ENCODE measurements at places on chromosomes 16 and 17.

GRCh38 chr17:11608396-11608795 is 10.1 kb downstream of the DNAH9 start:
- no peak for DNase-seq

GRCh38 chr16:24846548-24847357 is 990 bp downstream of the SLC5A11 start:
- DNase-seq = no peak

GRCh38 chr17:5396612-5397011 is 22.9 kb downstream of the NUP88 start:
- DNase-seq = no peak

DNA sequence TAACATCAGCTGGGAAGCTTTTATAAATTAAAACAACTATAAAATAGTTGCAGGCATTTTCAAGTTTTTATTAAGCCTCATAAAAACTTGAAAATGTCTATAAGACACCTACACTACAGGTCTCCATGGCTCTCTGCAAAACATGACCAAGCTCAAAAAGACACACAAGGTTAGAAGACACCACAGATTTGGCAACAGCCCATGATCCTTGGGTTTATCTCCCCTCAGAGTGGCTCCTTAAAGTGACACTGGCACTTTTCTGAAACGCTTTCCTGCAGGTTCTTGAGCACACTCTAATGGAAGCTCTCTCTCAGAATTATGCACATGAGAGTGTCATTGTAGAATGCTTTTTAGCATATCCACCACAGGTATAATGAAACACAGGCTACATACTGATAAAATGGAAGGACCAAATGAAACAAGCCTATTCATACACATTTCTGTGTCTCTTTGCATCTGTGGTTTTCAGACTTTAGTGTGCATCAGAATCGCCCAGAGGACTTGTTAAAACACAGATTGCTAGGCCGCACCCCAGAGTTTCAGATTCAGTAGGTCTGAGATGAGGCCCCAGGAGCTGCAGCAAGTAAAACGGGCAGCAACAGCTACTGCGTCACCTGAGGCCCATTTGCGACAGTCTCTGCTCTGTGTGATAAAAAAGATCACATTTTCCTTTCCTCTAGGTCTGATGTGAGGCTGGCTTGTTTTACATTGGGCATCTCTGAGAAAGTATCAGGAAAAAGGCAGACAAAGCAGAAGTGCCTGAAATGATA is 75.0 kb upstream of the WSB1 start:
- no peak for DNase-seq

DNA sequence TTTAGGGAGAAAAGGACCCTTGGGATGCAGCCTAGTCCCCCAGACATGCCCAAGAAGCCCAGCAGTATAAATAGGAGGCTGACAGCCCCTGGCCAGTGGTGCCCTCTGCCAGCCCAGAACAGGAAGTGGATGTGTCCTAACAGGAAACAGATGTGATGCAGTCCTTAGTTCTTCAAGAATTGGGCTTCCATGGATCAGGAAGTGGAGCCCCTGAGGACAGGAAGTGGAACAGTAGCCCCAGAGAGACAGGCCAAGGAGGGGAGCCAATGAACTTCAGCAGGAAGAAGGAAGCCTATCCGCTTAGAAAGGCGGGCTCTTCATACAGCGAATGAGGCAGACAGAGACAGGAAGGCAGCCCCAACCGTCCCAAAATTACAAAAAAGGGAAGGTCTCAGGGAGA is 7.2 kb downstream of the CTF1 start:
- no peak for DNase-seq

- DNase-seq = no peak
Measured at GRCh38 chr17:56314026-56314425, 160.8 kb downstream of the ANKFN1 start.

DNA sequence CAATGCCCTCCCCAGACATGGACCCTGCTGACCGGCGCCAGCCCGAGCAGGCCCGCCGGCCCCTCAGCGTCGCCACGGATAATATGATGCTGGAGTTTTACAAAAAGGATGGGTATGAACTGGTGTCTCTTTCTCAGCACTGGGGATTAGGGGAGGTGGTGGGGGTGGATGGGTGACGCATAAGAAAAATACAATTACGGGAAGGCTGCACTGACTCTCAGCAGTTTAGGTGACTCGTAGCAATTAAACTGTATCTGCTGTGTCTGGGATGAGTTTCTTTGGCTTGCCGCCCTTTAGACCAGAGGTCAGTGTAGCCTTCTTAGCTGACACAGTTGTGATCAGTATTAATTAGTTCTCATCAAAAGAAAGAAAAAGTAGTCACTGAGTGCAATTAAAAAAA is 59.0 kb downstream of the ELAC2 start:
- DNase-seq = peak; percentile 48

DNA sequence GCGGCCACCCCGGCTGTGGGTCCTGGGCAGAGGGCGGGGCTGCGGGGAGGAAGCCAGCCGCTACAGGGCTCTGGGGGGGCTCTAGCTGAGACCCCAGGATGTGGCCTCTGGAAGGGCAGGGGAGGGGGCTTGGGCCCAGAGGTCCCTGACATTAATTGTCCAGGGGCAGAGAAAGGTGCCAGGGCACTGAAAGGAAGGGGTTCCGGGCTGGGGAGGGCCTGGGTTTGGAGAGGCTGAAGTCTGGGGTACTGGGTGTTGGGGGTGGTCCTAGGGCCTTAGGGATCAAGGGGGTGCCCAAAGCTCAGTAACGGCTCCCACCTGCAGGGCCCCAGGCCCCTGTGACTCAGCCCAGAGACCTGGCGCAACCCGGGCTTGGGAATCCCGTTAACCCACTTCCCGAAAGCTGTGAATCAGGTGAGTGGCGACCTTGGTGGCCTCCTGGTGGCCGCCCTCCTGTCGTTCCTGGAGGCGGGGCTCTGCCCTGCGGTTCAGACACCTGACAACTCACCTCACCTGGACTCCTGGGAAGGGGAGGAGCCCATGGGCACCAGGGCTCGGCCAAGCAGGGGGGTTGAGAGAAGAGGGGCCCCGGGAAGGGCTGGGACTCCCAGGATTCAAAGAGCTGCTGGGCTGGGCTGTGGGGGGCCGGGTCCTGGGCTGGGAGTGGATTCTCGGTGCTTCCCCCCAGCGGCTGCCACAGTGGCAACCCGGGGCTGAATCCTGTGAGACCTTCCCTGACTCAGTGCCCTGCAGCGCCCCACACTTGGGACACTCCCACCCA is 465 bp upstream of the PRSS22 start:
- peak; percentile 9 for DNase-seq

- no peak for DNase-seq
Measured at GRCh38 chr16:78490847-78491246, 391.4 kb downstream of the WWOX start.

- DNase-seq = peak; percentile 31
Measured at GRCh38 chr17:30824002-30824355, 513 bp downstream of the CRLF3 start.

DNA sequence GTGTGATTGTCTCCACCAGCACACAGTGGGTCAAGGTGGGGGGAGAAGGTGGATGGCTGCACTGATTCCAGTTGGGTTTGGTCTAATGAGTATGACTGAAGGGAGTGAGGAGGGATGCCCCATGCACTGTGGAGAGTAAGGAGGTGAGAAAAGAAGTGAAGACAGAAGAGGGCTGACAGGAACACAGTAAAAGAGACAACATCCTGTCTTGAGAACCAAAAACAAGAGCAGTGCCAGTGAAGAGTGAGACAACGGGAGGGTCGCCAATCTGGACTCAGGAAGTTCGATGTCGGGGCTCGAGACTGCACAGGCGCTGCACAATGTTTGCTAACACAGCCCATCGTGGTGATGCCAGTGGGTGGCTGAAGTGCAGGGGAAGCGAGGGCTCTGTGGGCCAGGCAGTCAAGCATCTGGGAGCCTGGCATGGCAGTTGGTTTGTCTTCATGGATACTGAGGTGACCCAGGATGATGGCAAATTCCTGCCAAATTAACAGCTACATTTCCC is 34.1 kb downstream of the DUSP14 start:
- DNase-seq = no peak

- DNase-seq = peak; percentile 88
Measured at GRCh38 chr17:74744714-74745547, 3.5 kb upstream of the NHERF1 start.

DNA sequence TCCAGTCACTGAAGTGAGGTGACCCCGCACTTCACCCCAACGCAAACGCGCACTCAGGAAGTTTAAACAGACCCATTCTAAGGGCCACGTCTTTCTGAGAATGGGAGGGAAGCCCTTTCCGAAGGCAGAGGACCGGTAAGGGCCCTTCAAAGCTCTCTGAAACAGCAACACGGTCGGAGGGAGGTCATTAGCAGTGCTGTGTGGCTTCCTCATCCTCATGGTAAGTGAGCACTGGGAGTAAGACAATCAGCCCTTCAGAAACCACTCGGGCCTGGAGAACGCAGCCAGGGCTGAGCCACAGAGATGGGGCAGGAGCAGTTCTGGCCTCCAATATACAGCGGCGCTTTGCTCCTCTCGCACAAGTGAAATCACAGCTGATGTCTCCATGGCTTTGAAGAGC is 23.7 kb downstream of the SRL start:
- DNase-seq = no peak

DNA sequence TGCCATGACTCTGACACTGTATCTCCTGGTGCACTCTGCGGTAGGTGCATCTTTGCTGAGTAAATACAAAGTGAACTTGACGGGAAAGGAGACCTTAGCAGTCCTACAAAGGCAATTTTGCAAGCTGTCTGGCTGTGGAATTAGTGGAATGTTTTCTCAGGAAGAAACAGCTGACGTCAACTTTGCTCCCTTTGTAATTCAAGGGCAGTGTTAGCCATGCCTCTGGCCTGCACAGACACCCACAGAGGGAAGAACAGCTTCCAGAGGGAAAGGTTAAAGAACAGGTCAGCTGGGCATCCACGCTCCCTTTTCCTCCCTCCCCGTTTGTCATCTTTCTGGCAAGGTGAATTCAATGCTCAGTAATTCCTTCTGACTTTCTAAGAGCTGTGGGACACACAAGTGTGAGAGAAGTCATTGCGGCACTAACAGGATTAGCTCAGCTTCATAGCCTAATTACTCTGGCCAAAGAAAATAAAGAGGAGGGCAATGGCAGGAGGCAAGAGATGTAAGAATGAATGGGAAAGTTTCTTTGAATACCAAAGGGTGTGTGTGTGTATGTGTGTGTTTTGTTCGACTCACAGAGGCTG is 476.9 kb upstream of the GOT2 start:
- peak; percentile 77 for DNase-seq

DNA sequence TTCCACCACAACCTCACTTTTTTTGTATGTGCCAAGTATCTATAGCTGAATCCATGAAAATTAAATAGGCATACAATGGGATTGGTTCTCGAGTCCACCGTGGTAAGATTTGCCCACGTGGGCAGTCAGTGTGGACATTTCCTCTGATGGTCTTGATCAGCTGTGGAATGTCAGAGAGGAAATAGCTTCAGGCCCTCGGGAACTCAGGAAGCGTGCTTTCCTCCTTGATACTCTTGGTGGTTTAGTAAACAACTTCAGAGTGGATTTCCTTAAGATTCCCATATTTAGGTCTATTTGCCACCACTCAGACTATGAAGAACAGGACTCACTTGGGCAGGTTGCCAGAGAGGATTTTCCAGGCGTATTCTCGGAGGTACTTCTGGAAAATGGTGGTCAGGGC is 152.5 kb downstream of the VPS53 start:
- DNase-seq = no peak

- DNase-seq = no peak
Measured at GRCh38 chr17:78872486-78872885, 30.5 kb downstream of the CEP295NL start.

- no peak for DNase-seq
Measured at GRCh38 chr16:85961988-85962915, 63.3 kb downstream of the IRF8 start.

DNA sequence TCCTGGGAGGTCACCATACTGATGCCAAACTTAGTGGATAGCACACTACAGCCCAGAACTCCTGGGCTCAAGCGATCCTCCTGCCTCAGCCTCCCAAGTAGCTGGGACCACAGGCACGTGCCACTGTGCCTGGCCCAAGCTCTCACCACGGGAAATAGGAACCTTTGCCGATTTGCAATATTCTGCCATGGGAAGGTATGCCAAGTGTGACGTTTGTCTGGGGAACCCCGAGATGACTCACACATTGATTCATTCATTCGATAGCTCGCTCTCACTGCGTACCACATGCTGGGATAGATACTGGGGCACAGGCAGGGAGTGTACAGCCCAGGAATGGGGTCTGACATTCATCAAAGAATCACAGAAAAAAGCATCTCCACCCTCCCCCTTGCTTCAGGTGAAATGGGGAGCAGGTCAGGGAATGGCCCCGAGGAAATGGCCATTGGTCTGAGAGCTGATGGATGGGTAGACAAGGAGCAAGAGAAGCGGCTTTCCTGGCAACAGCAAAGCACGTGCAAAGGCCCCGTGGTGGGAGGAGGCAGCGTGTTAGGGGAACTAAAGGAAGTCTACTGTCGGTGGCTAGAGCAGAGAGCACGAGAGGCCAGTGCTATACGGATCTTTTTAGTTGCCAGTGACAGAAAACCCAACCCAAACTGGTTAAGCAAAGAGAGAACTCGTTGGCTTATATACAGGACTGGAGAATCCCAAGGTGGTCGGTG is 44.1 kb downstream of the DNAH17 start:
- peak; percentile 70 for DNase-seq

DNA sequence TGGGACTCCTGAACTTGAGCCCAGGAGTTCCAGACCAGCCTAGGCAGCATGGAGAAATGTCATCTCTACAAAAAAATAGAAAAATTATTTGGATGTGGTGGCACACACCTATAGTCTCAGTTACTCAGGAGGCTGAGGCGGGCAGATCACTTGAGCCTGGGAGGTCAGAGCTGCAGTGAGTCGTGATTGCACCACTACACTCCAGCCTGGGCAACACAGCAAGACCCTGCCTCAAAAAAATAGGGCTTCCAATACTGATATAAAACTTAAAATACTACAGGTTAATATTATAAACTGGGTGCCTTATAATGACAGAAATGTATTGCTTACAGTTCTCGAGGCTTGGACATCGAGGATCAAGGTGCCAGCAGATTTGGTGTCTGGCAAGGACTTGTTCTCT is 10.6 kb downstream of the CES2 start:
- DNase-seq = no peak

GRCh38 chr17:50598487-50598886 is 36.2 kb upstream of the ABCC3 start:
- DNase-seq = no peak

DNA sequence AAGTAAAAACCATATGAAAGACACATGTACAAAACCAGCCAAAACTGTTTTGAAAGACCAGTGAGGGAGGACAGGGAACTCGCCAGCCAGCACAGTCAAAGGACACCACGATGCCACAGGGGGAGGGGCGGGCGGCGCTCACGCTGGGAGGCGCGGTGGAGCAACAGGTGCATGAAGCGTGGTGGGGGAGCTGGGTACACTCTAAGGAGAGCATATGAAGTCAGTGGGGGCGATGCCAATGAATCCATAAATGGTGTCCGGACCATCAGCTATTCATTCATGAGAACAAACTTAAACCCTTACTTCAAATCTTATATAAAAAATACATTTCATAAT is 101.0 kb upstream of the DNAH17 start:
- no peak for DNase-seq

Data from AG20443 (cell line).